ENCODE measurements at places on chromosomes 5 and 9.
A peak's percentile ranks its signal among the peaks of the same experiment; 100 is the strongest.

DNA sequence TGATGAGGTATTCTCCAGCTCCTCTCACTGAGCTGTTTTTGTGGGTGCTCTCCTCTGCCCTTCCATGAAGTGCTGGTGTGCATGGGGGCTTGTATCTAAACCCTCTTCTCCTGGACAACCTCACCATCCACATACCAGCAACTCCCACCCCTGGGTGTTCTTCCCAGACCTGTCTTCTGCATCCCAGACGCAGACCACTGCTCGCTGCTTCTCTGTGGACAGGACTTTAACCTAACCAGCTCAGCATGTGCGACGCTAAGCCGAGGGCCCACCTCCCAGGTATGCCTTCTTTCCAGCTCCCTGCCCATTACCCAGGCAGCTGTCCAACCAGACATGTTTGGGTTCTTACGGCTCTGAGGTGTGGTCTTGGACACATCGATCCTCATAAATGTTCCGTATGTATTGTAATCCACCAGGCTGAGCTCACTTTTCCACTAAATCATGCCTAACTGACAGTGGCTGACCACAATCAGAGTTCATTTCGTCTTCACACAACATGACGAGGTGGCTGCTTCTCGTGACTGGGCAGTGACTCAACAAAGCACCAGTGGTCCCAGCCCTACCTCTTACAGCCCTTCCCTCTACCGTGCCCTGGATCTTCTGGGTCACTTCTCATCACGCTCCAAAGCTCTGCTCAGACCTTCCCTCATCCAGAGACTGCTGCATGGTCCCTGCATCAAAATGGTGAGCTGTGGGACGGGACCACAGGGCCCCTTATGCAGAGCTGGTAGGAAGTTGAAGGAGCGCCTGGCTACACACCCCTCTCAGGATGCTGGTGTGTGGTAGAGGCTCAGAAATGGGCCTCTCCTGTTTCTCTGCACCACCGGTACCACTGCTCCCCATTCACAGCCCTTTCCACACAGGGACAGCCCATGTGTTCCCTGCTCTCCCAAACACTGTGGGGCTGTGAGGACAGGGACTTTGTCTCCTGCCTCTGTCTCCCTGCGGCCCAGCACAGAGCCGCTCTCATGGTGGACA, 9.6 kb upstream of the PTGES2 start:
- DNase-seq = no peak

DNA sequence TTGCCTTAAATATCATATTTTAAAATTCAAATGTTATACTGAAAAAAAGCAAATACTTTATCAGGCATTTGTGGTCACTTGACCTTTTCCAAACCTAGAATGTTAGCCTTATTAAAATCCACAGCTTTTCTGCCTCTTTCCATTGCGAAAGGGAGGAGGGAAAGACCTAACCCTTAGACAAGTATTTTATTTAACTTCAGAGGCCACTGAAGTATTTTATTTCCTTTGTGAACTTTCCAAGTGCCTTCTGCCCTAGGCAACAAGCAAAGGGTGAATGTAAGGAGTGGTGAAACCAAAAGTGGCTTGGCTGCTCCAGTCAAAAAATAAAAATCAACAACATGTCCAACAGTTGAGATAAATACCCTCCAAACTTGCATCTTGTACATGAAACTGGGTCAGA, 376.1 kb downstream of the EFNA5 start:
- DNase-seq = no peak

GRCh38 chr5:148268566-148268965, at the start of gene SPINK13:
SPINK13 (plus strand) TSS chr5:148268794; CDS start chr5:148270073, 1,279 bp downstream.
- DNase-seq = no peak

GRCh38 chr5:166370928-166371690, 1920.3 kb upstream of the WWC1 start:
- DNase-seq = no peak

- no peak for DNase-seq
These were observed 12.9 kb downstream of the RGS14 start for GRCh38 chr5:177370488-177371119.

GRCh38 chr5:107855171-107855570, 184.4 kb upstream of the EFNA5 start:
- DNase-seq = no peak

DNA sequence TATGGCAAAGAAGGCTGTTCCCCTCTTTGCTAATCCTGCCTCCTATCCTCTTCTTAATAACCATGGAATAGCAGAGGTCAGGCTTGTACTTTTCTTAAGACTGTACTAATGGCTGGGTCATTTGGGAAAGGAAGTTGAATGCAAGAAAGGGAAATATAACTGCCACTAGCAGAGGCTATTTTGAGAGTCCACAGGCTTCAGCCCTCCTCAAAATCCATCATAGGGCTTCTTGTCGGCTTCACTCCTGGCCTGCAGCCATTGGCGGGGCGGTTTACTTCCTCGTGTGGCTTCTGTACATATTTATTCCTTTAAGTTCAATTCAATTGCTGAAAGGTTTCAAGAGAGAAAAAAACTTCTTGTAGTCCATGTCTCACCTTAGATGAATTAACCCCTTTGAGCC, 2.8 kb upstream of the PARP8 start:
- DNase-seq = no peak

DNA sequence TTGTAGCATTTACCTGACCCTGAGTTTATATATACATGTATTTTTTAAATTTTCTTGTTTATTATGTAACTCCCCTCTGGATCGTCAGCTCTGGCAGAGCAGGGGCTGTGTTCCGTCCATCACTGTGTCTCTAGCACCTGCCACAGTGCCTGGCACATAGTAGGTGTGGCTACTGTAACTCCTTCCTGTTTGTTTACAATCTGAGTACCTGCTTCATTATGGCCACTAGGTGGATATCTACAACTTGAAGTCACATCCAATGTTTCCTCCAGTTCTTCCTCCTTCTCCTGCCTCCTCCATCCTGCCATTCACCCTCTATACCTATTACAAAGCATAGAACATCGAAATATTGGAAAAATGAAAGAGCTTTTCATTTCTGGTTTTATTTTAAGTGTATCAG, 14.2 kb upstream of the PPP1R2B start:
- DNase-seq = no peak

GRCh38 chr5:61416010-61416409, 84.0 kb downstream of the ZSWIM6 start:
- no peak for DNase-seq

GRCh38 chr9:130235558-130236435, 29.8 kb upstream of the HMCN2 start:
- peak; percentile 43 for DNase-seq

DNA sequence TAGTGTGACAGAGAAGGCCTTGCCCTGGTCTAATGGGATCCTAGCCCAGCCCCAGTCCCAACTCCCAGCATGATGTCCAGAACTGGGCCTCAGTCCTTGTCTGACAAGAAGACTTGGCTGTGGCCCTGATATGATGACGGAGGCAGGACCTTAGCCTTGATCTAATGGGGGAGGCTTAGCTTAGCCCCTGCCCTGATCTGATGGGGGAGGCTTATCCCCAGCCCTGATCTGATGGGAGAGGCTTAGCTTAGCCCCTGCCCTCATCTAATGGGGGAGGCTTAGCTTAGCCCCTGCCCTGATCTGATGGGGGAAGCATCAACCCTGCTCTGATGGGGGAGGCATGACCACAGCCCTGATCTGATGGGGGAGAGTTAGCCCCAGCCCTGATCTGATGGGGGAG, 3.7 kb downstream of the PKN3 start:
- DNase-seq = no peak

GRCh38 chr9:28001096-28001495, 427.8 kb upstream of the C9orf72 start:
- DNase-seq = no peak

- DNase-seq = no peak
These were observed 1.6 kb downstream of the LIFR start for GRCh38 chr5:38554861-38555260.

- no peak for DNase-seq
These were observed 679 bp downstream of the DOLK start for GRCh38 chr9:128946571-128947276.

DNA sequence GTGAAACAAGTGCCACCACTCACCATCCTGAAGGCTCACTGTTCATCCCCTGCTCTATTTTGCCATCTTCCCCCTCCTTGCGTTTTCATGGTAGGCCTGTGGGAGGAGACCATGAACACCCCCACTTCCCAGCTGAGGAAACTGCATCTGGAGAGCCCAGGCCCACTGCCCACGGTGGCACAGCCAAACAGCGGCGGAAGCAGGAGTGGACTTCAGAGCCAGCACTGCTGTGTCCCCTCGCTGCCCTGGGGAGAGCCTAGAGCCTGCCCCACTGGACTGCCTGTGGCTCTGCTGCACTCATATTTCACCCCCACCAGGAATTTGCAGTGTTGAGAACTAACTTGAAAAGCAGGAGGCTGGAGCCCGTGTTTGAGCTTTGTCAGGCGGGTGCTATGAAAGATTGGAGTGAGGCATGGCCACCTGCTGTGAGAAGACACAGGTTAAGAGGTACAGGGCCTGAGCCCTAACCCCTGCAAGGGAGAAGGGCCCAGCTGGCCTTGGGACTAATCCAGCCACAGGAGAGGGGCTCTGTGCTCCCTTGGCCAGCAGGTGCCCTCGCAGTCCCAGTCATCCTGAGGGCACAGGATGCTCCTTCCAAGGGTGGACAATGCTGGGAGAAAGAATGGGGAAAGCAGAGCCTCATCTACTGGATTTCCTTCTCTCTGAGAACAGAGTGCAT, 79.0 kb downstream of the MACROH2A1 start:
- DNase-seq = no peak

- no peak for DNase-seq
These were observed 27.2 kb upstream of the CER1 start for GRCh38 chr9:14749741-14750211.

- no peak for DNase-seq
These were observed 37.4 kb downstream of the ARHGEF37 start for GRCh38 chr5:149618581-149619248.

- peak; percentile 17 for DNase-seq
These were observed 36.2 kb downstream of the VAV2 start for GRCh38 chr9:133955821-133956411.

GRCh38 chr5:102295534-102296177, 428 bp downstream of the SLCO4C1 start:
- DNase-seq = no peak

GRCh38 chr5:32455311-32455710, 10.8 kb upstream of the ZFR start:
- DNase-seq = no peak

DNA sequence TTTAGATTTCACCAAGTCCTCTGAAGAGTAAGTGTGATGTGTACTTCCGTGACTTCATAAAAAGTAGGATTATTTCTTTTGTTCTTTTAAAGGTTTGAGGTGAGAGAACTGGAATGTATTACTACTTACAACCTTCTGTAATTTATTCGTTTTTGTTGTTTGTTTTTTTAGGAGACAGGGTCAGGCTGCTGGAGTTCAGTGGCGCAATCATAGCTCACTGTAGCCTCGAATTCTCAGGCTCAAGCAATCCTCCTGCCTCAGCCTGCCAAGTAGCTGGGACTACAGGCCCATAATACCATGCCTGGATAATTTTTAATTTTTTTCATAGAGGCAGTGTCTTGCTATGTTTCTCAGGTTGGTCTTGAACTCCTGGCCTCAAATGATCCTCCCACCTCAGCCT, 68.3 kb upstream of the RETREG1 start:
- no peak for DNase-seq

DNA sequence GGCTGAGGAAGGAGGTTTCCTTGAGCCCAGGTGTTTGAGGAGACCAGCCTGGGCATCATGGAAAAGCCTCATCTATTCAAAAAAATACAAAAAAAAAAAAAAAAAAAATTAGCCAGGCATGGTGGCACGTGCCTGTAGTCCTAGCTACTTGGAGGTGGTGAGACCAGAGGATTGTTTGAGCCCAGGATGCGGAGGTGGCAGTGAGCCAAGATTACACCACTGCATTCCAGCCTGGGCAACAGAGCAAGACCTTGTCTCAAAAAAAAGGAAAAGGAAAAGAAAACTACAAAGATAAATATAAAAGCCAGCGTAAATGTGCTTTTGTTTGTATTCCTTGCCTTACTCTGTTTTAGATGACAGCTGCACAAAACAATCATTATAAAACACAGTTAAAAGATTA, 2249.2 kb upstream of the C9orf72 start:
- DNase-seq = no peak

- no peak for DNase-seq
These were observed 210.8 kb downstream of the FGF10 start for GRCh38 chr5:44178414-44178813.

- DNase-seq = no peak
These were observed 5.6 kb upstream of the SPDL1 start for GRCh38 chr5:169577951-169578350.

DNA sequence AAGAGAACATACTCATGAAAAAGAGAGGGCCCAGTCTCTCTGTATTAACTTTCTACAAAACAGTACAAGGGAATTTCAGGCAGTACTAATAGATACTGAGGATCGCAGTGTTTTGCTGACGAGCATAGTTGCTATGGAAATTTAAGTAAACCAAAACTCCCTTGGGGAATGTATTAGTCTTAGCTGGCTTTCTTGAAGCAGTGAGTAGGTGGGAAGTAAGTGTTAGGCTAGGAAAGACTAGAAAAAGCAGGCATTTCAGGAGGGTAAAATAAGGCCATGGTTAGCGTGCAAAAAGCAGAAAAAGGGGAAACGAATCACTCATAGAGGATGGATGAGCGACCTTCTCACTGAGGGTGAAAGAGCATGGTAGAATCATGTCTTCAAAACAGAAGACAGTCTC, 84.3 kb upstream of the ACTBL2 start:
- DNase-seq = no peak

DNA sequence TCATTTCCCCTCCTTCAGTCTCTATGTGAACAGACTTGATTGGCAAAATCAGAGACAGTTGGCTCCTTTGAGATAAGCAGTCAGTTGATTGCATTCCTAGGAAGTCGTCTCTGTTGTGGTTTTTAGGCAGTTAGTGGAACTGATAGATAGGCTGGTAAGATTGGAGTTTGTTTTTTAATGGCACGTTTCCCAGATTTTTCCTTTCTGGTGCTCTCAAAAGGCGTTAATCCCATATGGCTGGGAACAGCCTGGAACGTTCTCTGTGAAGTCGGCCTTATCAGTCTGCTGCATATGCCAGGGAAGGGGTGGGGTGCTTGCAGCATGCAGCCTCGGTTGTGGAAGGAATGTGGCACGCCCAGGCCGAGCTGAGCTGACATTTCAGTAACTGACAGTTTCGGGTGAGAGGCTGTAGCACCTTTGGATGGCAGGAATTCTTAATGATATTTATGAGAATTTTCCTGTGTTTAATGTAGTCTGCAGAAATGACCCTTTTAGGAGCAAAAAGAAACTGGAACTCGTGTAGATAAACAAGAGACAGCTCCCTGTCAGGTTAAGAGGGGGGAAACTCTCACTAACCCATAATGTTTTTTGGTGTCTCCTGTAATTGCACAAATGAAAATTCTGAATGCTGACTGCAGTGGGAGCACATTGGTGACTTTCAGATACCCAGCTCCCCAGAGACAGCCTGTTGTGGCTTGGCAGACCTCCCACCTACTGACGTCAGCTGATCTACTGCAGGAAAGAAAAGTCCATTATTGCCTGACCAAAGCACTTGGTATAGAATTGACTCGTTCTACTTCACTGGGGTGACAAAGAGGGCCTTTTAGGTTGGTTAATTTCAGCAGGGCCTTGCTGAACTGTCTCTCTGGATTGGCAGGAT, 6.3 kb downstream of the SPTAN1 start:
- DNase-seq = no peak

GRCh38 chr5:10595293-10595671, 31.4 kb downstream of the ANKRD33B start:
- DNase-seq = no peak

Measured in stimulated activated CD8-positive, alpha-beta memory T cell treated with anti-CD3 and anti-CD28 coated beads, Interleukin-7, amount 100 ng/mL, for 1 hour (primary cell).